Heart right ventricle (tissue), 16 donors: ENCODE measurements at places on chromosomes 7 and 10.

DNA sequence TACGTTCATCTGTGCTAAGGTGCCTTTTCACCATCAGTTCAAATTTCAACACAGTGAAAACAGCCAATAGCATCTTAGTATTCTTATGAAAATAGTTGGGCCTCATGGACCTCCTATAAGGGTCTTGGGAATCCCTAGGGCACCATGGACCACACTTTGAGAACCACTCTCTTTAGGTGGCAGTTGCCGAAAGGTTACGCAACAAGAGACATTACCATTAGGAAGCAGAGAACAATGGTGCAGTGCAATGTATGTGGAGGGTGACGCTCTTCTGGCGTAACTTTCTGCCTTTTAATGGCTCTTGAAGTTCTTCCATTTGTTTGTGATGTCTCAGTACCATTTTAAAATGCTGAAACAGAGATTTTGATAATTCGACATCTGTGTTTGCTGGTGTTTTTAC lies 131.1 kb downstream of the CNNM2 start:
- no peak overlapping the region for H3K4me3 ChIP-seq
- DNase-seq = no peak
- no peak overlapping the region for H3K27ac ChIP-seq
- no peaks in the 10 kb centered on the region for H3K36me3 ChIP-seq

DNA sequence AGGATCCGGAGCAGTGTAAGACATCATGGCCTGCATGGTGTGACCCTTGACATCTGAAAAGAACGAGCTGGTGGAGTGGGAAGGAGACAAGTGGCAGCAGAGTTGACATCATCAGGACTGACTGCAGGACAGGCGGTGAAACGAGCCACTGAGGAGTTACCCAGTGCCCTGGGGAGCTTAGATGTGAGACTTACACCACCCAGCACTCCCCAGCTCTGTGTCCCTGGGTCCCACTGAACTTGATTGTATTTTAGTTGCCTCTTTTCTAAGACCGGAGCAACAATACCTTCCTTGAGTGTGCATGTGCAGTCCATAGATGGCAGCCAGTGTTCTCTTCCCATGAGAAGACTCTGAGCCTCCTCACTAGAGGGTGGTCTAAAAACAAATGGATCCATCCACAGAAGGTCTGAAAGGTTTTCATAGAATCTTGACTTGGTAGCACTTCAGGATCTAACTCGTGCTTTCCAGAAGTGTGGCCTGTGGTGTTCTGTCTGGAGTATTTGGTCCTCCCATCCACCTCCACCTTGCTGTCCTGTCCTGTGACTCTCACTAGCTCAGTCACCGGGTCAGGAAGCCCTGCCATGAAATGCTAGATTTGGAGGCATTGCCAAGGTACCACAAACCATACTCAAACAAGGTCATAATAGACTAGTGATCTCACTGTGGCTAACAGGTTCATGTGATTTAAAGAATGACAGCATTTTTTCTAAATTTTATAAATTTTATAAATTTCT lies 59.0 kb downstream of the IKZF1 start:
- peaks cover 20% of the 10 kb centered on the region for H3K36me3 ChIP-seq
- DNase-seq = no peak
- H3K27ac ChIP-seq = no peak overlapping the region
- no peak overlapping the region for H3K4me3 ChIP-seq
- peaks cover 45% of the 10 kb centered on the region for H3K4me1 ChIP-seq

DNA sequence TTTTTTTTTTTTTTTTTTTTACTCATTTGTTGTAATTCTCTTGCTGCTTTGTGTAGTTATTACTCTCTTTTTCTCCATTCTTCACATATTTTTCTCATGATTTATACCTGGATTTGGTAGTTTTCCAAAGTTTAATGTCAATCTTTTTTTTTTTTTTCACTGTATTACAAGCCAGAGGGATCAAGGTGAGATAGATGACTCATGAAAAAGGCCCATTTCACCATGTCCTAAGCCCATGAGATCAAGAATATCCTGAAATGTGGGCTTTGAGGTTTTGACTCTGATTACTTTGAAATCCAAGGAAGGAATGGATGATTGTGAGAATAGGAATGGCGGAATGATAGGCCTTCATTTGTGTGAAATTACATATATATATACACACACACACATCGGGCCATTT lies 31.1 kb downstream of the TAX1BP1 start:
- no peak overlapping the region for H3K27ac ChIP-seq
- no peaks in the 10 kb centered on the region for H3K4me1 ChIP-seq
- no peaks in the 10 kb centered on the region for H3K36me3 ChIP-seq
- H3K4me3 ChIP-seq = no peak overlapping the region
- no peaks in the 10 kb centered on the region for H3K27me3 ChIP-seq

GRCh38 chr10:9331583-9332008 lies 1277.1 kb downstream of the GATA3 start:
- H3K36me3 ChIP-seq = no peaks in the 10 kb centered on the region
- H3K4me3 ChIP-seq = no peak overlapping the region
- H3K4me1 ChIP-seq = no peaks in the 10 kb centered on the region
- no peak overlapping the region for H3K27ac ChIP-seq
- peaks cover 8% of the 10 kb centered on the region for H3K27me3 ChIP-seq
- no peak for DNase-seq

DNA sequence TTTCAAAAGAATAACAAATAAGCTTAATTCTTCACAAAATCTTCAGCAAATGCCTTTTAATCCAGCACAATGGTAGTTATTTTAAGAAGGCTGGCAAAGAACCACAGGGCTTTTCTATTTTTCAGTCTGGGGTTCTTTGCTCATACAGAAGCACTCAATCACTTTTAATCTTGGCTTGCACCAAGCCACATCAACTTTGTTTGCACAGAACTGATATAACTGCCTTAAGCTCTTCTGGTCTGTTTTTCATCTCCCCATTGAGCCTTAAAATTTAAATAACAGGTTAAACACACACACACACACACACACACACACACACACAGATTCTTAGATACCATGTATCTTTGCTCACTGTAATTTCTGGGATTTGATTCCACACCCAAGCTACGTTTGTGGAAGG lies 377.0 kb downstream of the GATA3 start:
- no peak overlapping the region for H3K27ac ChIP-seq
- peaks cover 8% of the 10 kb centered on the region for H3K27me3 ChIP-seq
